T-cell (primary cell): ENCODE measurements at places on chromosomes 13 and 19.

DNA sequence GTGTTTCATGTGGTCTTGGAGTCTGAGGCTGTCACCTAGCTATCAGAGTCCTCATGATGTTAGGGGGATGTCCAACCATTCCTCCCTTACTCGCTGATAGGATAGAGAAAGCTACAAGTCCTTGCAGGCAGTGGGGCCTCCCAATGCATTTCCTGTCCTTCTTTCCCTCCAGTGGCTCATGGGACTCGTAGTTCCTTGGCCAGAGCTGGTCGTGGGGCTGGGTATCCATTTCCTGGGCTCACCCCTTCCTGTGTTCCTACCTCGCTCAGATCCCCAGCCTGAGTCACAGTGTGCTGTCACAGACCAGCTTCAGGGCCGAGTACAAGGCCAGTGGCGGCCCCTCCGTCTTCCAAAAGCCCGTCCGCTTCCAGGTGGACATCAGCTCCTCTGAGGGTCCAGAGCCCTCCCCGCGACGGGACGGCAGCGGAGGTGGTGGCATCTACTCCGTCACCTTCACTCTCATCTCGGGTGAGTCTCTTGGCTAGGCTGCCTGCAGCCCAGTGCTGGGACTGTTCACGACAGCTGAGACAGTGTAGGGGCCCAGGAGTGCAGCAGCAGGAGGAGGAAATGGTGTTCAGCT lies 19.1 kb downstream of the TMEM150B start:
- no peak for DNase-seq

DNA sequence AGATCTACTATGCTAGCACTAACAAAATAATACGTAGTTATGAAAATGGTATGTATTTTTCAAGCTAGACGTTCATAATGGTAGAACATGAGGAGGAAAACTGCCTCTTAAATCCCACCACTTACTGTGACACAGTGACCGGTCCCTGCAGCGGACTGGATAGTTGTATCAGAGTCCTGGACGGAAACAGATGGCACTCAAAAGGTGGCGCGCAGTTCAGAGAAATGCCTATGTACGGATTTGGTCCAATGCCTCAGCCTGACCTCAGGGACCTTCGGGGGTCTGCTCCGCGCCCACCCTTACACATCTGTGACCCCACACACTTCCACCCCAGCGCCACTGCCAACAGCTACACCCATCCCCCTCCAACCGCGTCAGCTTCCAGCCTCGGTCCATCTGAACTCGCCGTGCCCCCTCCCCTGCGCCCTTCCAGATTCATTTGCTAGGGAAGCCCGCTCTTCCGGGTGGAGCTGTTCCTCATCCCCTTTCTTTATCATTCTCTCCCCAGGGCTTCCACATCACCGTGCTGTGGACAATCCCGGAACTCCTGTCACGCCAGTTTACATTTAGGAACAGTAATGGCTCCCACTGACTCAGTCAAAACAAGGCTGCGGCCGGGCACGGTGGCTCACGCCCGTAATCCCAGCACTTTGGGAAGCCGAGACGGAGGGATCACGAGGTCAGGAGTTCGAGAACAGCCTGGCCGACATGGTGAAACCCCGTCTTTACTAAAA lies 792 bp upstream of the LENG8 start:
- DNase-seq: peak; percentile 23

DNA sequence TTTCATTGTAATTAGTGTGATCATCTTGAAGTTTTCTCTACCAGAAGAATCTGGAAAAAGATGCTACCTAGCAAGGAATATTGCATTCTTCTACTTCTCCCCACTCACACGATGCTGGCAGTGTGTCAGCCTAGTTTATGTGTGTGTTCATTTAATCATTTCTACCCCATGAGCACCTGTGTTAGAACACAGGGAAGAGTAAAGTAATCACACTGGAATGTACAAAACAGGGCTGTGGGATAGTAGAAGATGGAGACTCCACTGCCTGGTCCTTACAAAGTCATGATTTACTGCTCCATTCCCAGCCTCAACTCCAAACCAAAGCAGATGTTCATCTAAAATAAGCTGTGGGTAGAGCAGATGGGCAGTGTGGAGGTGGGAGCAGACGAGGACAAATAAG lies 47.7 kb upstream of the RGCC start:
- DNase-seq: no peak

DNA sequence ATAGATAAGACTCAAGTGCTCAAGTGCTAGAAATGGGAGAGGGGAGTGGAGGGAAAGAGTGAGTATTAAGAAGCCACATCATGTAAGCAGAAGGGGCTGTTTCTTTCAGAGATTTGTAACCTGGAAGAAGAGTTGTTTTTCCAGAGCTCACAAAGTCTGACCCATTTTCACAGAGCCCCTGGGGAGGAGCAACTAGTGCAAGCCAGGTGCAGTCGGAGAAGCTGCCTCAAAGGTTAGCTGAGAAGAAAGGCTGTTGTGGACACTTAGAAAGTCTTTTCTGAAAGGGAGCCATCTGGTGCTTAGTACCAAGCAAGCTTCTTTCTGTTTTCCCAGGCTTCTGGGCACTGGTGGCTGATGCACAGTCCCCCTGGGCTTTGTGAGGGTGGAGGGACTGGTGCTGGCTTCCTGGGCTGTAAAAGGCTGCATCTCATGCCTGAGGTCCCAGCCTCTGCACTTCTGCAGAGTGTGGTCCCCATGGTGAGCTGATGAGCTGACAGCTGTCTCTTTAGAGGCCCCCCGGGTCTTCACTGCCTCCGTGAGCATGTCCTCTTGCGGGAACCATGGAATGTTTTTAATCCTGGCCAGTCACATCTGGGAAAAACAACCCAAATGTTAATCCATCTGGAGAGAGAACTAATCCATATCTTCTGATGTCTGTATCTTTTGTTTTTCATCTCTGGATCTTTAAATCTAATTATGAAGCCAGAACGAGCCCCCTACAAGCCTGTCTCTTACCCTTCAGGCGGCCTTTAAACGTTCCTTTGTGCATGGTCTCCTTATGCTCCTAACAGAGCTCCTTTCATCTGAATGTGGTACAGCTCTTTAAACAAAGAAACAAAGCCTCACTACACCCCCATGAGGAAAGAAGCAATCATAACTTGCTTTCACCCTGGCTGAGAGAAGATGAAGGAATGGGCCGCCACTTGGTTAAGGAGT lies 40.2 kb downstream of the OLFM4 start:
- DNase-seq: no peak

GRCh38 chr19:39415111-39416046 lies 2.9 kb downstream of the PLEKHG2 start:
- DNase-seq: no peak

- no peak for DNase-seq
Measured at GRCh38 chr13:20980430-20980829, 77.9 kb upstream of the XPO4 start.

DNA sequence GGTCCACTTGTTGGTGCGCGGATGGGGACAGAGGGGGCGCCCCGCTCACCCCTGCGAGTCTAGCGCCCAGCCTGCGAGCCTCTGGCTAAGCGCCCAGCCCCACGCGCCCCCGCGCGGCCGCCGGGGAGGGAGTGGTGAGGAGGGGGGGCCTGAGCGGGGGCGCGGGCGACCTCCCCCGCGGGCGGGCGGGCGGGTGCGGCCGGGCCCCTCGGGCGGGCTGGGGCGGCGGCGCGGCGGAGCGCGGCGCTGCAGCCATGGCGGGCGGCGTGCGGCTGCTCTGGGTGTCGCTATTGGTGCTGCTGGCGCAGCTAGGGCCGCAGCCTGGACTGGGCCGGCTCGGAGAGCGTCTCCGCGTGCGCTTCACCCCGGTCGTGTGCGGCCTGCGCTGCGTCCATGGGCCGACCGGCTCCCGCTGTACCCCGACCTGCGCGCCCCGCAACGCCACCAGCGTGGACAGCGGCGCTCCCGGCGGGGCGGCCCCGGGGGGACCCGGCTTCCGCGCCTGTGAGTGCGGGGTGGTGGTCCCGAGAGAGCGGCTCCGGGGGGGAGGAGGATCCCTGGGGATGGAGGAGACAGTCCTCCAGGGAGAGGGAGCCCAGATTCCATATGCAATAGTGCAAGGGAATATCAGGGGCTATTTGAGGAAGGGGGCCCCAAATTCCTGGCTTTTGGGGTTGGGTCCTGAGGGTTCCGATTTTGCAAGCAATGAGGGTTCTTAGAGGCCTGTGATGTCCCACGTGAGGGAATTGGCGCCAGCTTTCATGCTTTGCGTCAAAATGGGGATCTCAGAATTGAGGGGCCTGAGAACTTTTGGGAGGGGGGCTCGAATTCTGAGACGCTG lies at the start of gene LTBP4:
LTBP4 (plus strand) TSS at position 236 of the 841 bp plus-strand sequence; CDS start at position 255, 19 bp downstream.
- DNase-seq: no peak

- peak; percentile 78 for DNase-seq
Measured at GRCh38 chr19:6772028-6772865, at the start of gene VAV1. TSS of gene VAV1 (plus strand) at chr19:6772708. CDS start at chr19:6772808, 100 bp downstream.

- no peak for DNase-seq
Measured at GRCh38 chr19:40576151-40576584, 505 bp upstream of the SHKBP1 start.

DNA sequence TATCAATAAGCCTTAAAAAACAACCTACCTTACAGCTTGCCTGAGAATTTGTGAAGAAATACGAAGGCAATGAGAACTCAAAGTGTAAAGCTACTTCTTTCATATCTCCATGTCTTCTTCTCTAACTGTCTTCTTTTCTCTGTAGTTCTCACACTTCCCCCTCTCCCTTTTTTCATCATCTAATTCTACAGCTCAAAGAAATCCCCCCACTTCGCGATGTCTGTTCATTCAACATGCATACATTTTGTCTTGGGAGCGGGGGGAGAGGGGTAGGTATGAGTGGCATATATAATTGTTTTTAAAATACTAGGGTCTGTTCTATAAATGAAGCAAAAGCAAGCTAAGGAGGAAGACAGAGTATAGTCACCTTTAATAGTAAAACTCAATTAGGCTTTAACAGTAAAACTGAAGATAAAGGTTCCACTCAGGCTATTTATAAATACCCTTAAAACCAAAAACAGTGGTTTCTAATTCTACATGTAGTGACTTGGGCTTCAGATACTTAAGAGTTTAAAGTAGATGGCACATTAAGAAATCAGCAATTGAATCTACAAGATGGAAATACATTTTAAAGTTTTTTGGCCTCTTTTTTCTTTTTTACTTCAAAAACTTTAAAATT lies 106.9 kb downstream of the KLF12 start:
- no peak for DNase-seq

- DNase-seq: no peak
Measured at GRCh38 chr13:97492684-97493371, 58.9 kb downstream of the RAP2A start.

- DNase-seq: no peak
Measured at GRCh38 chr19:34324320-34324719, 40.7 kb upstream of the GPI start.

- no peak for DNase-seq
Measured at GRCh38 chr13:52701728-52702465, 37.7 kb downstream of the CNMD start.

DNA sequence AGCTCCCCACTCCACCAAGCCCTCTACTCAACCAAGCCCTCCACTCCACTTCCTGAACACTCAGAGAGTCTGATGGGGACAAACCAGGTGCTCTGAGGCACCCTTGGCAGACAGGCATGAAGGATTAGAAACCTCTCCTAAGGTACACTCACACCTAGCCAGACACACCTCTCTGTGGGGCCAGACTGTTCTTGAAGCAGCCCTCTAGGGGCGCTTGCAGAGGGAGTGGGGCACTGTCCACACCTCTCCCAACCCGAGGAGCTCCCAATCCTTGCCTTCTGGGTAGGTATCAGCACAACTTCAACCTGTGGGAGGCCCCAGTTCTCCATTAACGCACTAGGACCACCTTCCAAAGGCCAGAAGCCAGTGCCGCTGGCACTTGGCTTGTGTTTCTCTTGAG lies 108.7 kb upstream of the VSTM2B start:
- DNase-seq: no peak
